GM20000 (cell line): ENCODE measurements at places on chromosomes 4 and X.

DNA sequence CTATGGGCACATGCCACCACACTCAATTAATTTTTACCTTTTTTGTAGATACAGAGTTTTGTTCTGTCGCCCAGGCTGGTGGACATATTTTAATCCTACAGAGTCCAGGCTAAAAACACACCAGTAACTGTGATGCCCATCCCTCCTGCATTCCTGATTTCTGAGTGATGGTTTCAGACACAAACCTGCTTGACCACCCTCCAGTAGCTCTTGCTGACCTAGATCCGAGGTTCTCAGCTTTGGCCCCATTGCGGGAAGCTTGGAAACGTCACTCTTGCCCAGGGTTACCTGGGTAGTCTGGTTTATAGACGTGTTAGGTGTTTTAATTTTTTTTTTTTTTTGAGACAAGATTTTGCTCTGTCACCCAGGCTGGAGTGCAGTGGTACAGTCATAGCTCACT is 7.5 kb downstream of the CD99 start:
- no peak for DNase-seq

- peak; percentile 1 for DNase-seq
These were observed 1022.4 kb upstream of the DIAPH2 start for GRCh38 chrX:95662200-95662599.

GRCh38 chr4:133493776-133494175 is 344.7 kb downstream of the PCDH10 start:
- no peak for DNase-seq

DNA sequence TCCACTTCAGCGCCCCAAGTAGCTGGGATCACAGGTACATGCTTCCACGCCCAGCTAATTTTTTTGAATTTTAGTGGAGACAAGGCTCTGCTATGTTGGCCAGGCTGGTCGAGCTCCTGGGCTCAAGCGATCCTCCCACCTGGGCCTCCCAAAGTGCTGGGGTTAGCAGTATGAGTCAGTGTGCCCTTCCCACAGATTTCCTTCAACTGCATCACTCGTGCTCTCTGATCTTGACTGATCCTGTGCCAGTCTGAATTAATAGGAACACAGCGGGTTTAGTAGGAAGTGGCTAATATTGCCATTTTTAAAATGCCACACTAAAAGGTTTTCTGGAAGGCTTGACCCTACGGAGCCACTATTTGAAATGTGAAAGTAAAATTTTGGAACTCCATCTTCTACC is 4.3 kb upstream of the SHROOM2 start:
- no peak for DNase-seq

DNA sequence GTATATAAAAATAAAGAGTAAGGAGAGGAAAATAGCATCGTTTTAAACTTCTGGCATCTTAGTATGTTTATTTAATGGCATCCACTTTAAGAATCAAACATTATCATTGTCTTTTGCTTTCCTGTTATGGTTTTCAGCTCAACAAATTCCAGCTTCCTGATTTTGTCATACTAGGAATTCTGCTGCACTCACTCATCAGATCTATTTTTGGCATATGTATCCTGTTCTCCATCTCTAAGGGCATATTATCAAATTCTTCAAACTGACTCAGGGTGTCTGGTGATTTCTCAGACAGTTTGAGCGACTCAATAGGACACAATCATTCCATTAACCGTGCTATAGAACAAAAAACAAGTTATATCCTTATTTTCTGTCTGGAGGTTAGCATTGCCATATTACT is 248.5 kb upstream of the DIAPH2 start:
- DNase-seq = no peak

GRCh38 chrX:40864972-40865371 is 129.6 kb upstream of the MED14 start:
- no peak for DNase-seq

DNA sequence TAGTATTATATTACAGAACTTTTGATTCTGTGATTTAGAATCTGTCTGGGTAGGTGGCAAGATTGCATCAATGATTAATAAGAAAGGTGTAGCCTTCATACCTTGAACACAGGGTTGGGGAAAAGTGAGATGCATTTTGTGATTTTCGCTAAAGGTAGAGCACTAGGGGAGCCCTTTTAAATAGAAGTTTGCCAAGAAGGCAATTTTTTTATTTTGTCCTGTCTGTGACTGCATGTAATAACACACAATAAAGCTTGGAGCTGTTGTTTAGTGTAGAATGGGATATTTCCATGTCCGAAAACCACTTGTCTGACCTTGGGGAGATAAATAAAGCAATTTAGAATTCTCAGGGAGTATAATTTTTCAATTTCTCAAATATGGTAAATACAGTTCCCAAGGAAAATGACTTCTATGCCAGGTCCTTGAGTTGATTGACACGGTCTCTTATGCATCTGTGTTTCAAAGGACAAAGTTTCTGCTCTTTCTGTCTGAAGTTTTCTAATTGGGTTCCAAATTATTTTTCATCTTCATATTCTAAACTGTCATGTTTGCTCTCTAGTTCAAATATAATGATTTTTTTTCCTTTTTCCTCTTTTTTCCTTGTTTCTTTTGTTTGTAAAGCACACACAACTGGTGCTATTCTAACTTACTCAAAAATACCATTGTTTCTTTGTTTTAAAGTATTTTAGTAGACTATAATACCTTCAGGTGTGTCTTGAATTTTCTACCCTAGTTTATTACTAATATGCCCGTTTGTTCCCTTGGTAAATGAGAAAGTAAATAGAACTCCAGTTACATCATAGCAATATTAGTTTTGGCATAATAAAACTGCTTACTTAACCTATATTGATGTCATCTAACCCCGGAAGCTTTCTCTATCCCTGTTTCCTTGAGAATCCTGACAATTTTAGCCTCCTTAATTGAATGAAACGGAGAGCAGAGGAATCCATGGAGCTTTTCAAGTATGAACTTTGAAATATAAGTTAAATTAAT is 87.8 kb upstream of the BMPR1B start:
- DNase-seq = no peak

DNA sequence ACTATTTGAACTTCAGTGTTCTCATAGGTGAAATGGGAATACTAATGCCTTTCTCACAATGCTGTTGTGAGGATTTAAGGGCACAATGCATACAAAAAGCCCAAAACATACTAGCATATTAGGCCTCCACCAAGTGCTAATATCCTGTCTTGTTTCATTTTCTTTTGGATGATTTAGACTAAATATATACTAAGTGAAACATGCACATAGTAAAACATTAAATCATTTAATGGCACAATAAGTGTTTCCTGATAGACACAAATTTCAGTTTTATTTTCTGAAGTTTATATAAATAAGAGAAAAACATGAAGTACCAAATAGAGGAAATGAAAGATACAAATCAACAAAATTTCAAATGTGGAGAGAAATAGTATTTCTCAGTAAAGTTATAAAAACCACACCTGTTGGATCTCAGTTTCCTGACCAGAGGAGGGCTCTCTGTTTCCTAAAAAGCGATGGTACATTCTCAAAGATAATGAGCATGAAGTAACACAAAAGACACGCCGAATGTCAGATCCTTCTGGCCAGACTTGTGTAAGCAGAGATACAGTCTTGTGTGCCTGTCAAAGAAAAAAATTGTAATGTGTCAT is 25.1 kb downstream of the DDX60 start:
- DNase-seq = no peak

GRCh38 chr4:13966231-13967195 is 339.0 kb upstream of the BOD1L1 start:
- DNase-seq = no peak

GRCh38 chr4:86948276-86948675 is 13.5 kb downstream of the AFF1 start:
- DNase-seq = no peak

- peak; percentile 69 for DNase-seq
These were observed at the start of gene KLF8 for GRCh38 chrX:56232221-56233082. TSS of gene KLF8 (plus strand) at chrX:56232356. CDS start at chrX:56233335, 979 bp downstream.

GRCh38 chrX:47030339-47030738 is 47.9 kb upstream of the RGN start:
- peak; percentile 18 for DNase-seq

DNA sequence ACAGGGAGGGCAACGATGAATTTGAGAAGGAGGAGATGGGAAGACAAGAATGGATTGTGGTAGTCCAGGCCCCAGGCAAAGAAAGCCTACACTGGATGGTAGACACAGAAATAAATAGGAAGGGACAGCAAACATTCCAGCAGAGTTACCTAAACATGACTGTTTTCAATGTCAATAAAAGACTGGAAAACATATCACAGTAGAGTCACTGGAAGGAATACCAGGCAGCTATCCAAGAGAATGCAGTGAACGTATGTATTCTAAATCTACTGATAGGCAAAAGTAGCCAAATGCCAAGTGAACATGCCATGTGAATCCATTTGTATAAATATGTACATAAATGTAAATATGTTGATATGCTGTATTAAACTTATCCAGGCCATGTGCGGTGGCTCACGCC is 183.0 kb downstream of the PALLD start:
- DNase-seq = no peak

GRCh38 chr4:76210452-76210851 is 3.2 kb downstream of the SCARB2 start:
- no peak for DNase-seq

GRCh38 chr4:13054420-13054970 is 429.6 kb downstream of the RAB28 start:
- DNase-seq = no peak

- peak; percentile 76 for DNase-seq
These were observed 375 bp downstream of the FGFR3 start for GRCh38 chr4:1793496-1793840.
